Activated T-helper 1 cell treated with anti-CD3 and anti-CD28 coated beads, Interleukin-12 subunit alpha, Interleukin-12 subunit beta, Interleukin-2, Interleukin-4 antibody, amounts not matched to agents 30 ng/mL and 10 ng/mL and 1 ng/mL, durations not matched to agents 14 hours and 24 hours and 36 hours (primary cell): ENCODE measurements at places on chromosomes 6 and 20.

GRCh38 chr20:44819936-44820335 is 9.6 kb upstream of the RIMS4 start:
- H3K27ac ChIP-seq: no peak overlapping the region
- no peak overlapping the region for H3K4me3 ChIP-seq
- H3K27me3 ChIP-seq: peaks cover 13% of the 10 kb centered on the region
- no peaks in the 10 kb centered on the region for H3K4me1 ChIP-seq

GRCh38 chr6:63899550-63899949 is 263.9 kb downstream of the PHF3 start:
- H3K4me3 ChIP-seq: no peak overlapping the region
- H3K4me1 ChIP-seq: no peaks in the 10 kb centered on the region
- H3K27ac ChIP-seq: no peak overlapping the region
- no peaks in the 10 kb centered on the region for H3K27me3 ChIP-seq
- no peaks in the 10 kb centered on the region for H3K36me3 ChIP-seq
- DNase-seq: no peak

DNA sequence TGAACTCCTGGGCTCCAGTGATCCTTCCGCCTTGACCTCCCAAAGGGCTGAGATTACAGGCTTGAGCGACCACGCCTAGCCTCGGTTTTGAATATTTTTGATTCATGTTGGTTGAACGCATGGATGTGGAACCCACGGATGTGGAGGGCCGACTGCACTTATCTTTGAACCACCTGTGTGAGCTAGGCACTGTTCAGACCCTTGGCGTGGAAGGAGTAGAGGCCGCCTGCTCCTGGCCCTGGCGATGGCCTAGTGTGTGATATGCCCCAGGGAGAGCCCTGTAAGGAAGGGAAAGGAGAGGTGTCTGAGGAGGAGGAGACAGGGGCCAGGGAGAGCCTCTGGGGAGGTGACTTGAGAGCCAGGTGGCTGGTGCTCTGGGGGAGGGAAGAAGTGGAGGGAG is 64.3 kb downstream of the BCAS4 start:
- H3K4me3 ChIP-seq: no peak overlapping the region
- no peak for DNase-seq
- H3K27me3 ChIP-seq: no peaks in the 10 kb centered on the region
- H3K27ac ChIP-seq: no peak overlapping the region
- H3K4me1 ChIP-seq: no peaks in the 10 kb centered on the region

- no peaks in the 10 kb centered on the region for H3K36me3 ChIP-seq
- no peak overlapping the region for H3K4me3 ChIP-seq
- no peaks in the 10 kb centered on the region for H3K27me3 ChIP-seq
- DNase-seq: no peak
- H3K27ac ChIP-seq: no peak overlapping the region
These were observed 65.1 kb upstream of the CDH4 start for GRCh38 chr20:61186771-61187472.

DNA sequence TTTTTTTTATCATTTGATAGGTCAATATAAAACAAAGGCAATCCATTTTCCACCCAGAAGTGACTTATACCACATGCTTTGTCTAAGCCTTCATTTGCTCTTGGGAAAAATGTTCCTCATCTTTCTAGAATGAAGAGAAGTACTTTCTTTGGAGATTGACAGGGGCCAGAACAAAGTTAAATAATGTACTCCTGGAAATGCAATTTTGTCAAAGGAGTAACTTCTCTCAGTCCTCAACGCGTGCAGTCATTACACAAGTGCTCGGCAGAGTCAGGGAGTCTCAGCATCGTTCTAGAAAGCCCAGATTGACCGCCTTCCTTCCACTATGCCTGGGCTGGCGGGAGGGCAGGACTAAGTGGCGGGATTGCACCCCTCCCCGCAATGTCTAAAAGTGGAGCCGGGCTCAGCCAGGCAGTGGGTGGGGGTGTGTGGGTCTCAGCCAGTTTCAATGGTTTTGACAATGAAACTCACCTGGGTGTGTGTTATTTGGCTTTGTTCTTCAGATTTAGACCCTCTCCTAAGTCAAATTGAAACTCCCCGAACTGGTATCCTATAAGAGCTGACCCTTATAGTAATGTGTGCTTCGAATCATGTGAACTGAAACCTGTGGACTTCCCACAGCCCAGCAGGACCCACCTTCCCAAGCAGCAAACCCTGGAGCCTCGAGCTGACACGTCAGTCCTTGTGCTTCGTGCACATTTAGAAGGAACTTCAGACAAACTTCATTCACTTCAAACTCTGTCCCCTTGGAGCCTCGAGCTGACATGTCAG is 63.2 kb upstream of the DUSP22 start:
- no peak overlapping the region for H3K4me3 ChIP-seq
- H3K4me1 ChIP-seq: peaks cover 80% of the 10 kb centered on the region
- no peaks in the 10 kb centered on the region for H3K27me3 ChIP-seq
- H3K36me3 ChIP-seq: no peaks in the 10 kb centered on the region
- DNase-seq: no peak

DNA sequence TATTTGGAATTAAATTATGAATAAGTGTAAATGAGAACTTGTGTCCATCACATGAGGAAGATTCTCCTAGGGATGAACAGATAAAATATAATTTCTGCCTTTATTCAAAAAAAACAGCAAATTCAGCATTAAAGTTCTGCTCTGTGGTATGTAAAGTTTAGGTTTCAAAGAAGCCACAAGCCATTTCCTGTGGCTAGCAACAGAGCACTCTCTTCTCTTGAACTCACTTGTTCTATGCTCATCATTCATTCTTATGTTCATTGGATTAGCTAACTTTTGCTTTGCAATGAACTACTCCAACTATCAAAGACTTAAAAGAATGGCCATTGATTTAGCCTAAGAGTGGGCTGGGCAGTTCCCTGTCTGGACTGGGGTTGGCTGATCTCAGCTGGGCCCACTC is 20.8 kb upstream of the SNRPB2 start:
- H3K4me1 ChIP-seq: peaks cover 30% of the 10 kb centered on the region
- H3K27ac ChIP-seq: no peak overlapping the region
- peaks cover 1% of the 10 kb centered on the region for H3K36me3 ChIP-seq
- peak; percentile 31 for DNase-seq
- H3K27me3 ChIP-seq: peaks cover 19% of the 10 kb centered on the region

GRCh38 chr6:71053475-71053874 is 96.6 kb upstream of the B3GAT2 start:
- no peaks in the 10 kb centered on the region for H3K36me3 ChIP-seq
- no peak overlapping the region for H3K27ac ChIP-seq
- no peaks in the 10 kb centered on the region for H3K27me3 ChIP-seq
- no peaks in the 10 kb centered on the region for H3K4me1 ChIP-seq
- DNase-seq: no peak
- H3K4me3 ChIP-seq: no peak overlapping the region

- DNase-seq: no peak
- no peaks in the 10 kb centered on the region for H3K36me3 ChIP-seq
- no peaks in the 10 kb centered on the region for H3K4me1 ChIP-seq
These were observed 162.3 kb downstream of the FNDC1 start for GRCh38 chr6:159331451-159331850.

GRCh38 chr6:65964261-65964660 is 257.2 kb upstream of the EYS start:
- H3K27me3 ChIP-seq: no peaks in the 10 kb centered on the region
- no peak overlapping the region for H3K4me3 ChIP-seq
- no peak overlapping the region for H3K27ac ChIP-seq

GRCh38 chr6:144855375-144855774 is 570.2 kb downstream of the UTRN start:
- DNase-seq: no peak
- no peak overlapping the region for H3K27ac ChIP-seq
- peaks cover 17% of the 10 kb centered on the region for H3K36me3 ChIP-seq
- H3K4me1 ChIP-seq: no peaks in the 10 kb centered on the region

GRCh38 chr6:85810558-85810957 is 167.9 kb upstream of the SYNCRIP start:
- no peaks in the 10 kb centered on the region for H3K36me3 ChIP-seq
- DNase-seq: no peak
- H3K4me3 ChIP-seq: no peak overlapping the region
- H3K27me3 ChIP-seq: no peaks in the 10 kb centered on the region
- no peaks in the 10 kb centered on the region for H3K4me1 ChIP-seq

DNA sequence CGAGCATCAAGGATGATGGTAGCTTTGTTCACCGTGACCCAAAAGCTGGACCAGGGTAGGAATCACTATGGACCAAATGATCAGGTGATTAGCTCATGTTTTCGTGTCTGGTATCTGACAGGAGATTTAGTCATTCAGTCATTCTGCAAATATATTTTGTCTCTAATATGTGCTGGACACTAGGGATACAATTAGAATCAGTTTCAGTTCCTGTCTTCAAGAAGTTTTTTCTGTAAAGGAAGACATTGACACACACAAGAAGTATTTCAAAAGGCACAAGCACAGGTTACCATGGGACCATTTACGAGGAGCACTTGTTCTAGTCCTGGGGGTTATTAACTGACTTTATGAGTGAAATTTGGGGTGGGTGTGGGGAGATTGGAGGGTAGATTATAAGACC is 244.9 kb downstream of the HIVEP2 start:
- H3K4me3 ChIP-seq: no peak overlapping the region
- H3K4me1 ChIP-seq: peaks cover 1% of the 10 kb centered on the region
- no peaks in the 10 kb centered on the region for H3K36me3 ChIP-seq

DNA sequence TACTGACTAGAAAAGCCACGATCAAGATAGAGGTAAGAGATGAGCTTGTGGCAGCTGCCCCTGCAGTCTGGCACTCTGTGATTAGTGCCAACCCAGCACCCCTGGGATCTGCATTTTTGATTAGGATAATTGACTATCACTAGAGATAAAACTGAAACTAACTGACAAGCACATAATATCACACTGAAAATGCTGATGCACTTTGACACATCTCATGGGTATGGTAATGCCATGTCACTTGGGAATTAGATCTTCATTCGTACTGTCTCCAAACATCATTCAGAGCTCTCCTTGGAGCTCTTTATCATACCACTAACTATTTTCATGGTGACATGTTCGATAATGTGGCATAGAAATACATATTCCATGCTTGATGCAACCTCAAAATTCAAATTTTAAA is 612.9 kb upstream of the BTBD3 start:
- H3K4me1 ChIP-seq: no peaks in the 10 kb centered on the region
- H3K4me3 ChIP-seq: no peak overlapping the region
- no peak for DNase-seq
- no peaks in the 10 kb centered on the region for H3K27me3 ChIP-seq
- no peaks in the 10 kb centered on the region for H3K36me3 ChIP-seq

- peak overlapping the region; percentile 17 for H3K4me3 ChIP-seq
- no peak for DNase-seq
- H3K36me3 ChIP-seq: peaks cover 30% of the 10 kb centered on the region
- peak overlapping the region; percentile 85 for H3K27ac ChIP-seq
- H3K4me1 ChIP-seq: peaks cover 58% of the 10 kb centered on the region
These were observed 68.2 kb upstream of the SUPT3H start for GRCh38 chr6:45445749-45446549.

GRCh38 chr6:144737998-144738397 is 452.9 kb downstream of the UTRN start:
- no peaks in the 10 kb centered on the region for H3K4me1 ChIP-seq
- no peak for DNase-seq
- H3K36me3 ChIP-seq: peaks cover 24% of the 10 kb centered on the region
- H3K27ac ChIP-seq: no peak overlapping the region
- H3K27me3 ChIP-seq: no peaks in the 10 kb centered on the region

DNA sequence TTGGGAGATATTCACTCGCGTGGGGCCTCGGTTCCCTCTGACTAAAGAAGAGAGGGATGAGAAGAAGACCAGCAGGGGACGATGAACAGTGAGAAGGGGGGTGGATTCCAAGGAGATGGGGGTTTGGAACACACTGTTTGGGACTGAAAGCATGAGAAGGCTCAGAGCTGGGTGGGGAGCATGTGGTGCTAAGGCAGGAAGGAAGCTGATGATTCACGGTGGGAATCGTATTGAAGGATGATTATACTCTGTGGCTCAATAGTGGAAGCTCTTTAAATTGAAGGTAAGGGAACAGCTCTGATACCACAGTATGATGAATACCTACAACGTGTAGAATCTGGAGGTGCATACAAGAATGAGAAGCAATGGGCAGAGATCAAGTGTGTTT is 117.5 kb upstream of the KCNK16 start:
- H3K27me3 ChIP-seq: no peaks in the 10 kb centered on the region
- no peak for DNase-seq
- no peak overlapping the region for H3K4me3 ChIP-seq

DNA sequence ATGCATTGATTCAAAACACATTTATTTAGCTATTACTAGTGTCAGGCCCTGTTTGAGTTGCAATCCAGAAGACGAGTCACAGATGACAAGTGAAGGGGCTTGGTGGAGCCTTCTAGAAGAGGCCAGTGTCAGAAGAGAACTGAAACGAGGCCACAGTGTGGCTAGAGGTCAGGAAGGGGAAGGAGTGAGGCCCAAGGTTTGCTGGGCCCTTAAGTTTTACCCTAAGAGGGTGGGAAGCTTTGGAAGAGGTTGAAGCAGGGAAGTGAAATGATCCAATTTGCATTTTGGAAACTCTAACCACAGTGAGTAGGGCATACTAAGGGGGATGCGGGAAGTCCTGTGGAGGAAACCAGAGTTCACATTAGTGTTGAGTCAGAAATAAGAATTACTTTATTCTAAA is 25.0 kb downstream of the TTK start:
- DNase-seq: no peak
- peaks cover 41% of the 10 kb centered on the region for H3K36me3 ChIP-seq
- H3K4me1 ChIP-seq: peaks cover 9% of the 10 kb centered on the region
- H3K4me3 ChIP-seq: no peak overlapping the region
- H3K27me3 ChIP-seq: no peaks in the 10 kb centered on the region

DNA sequence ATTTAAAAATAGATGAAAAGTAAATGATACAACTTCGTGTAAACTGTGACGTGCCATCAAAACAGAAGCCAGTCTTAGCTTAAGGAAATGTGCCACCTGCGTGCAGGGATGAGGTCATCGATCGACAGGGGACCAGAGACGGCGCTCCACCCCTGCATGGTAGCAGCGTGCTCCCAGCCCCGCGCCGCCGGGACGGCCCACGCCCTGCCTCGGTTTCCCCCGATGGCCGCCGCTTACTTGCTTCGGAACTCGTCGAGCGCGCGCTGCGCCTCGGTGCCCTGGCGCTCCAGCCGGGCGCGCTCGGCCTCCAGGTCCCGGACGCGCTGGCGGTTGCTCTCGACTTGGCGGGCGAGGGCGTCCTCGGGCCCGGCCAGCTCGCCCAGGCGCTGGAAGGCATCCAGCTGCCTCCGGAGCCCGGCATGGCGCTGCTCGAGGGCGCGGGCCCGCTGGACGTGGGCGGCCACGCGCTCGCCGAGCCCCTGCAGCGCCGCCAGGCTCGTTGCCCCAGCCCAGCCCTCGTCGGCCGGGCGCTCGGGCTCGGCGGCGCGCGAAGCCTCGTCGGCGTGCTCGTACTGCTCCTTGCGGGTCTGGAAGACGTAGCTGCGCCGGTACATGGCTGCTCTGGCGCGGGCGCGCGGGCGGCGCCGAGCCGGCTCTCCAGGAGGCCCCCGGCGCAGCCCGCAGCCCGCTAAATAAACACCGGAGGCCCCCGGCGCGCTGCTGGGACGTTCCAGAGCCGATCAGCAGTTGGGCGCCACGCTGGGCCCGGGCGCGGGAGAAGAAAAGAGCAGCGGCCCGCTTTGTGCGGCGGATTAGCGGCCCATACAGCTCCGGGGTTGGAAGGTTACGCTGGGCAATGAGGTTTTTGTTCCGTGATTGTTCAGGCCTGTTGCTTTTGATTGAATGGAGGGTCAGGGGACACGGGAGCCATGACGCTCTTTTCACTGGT is at the start of gene BFSP1:
Gene BFSP1 (minus strand): TSS at position 664 of the 949 bp plus-strand sequence. CDS start 50 bp downstream, at position 614.
- peaks cover 30% of the 10 kb centered on the region for H3K4me1 ChIP-seq
- peak within 1 kb of the TSS; percentile 95 for H3K27ac ChIP-seq
- peaks cover 3% of the 10 kb centered on the region for H3K36me3 ChIP-seq
- peak; percentile 44 for DNase-seq
- H3K4me3 ChIP-seq: peak within 1 kb of the TSS; percentile 88

GRCh38 chr20:6490849-6491248 is 276.6 kb upstream of the BMP2 start:
- H3K4me1 ChIP-seq: no peaks in the 10 kb centered on the region
- DNase-seq: no peak
- no peaks in the 10 kb centered on the region for H3K36me3 ChIP-seq
- H3K27me3 ChIP-seq: no peaks in the 10 kb centered on the region
- H3K27ac ChIP-seq: no peak overlapping the region
- no peak overlapping the region for H3K4me3 ChIP-seq
